ENCODE measurements at places on chromosomes 12 and 14.

GRCh38 chr12:77813558-77813957, 17.1 kb upstream of the NAV3 start:
- DNase-seq = no peak

GRCh38 chr14:92528486-92529100, 15.0 kb downstream of the RIN3 start:
- no peak for DNase-seq

- no peak for DNase-seq
Measured at GRCh38 chr12:34396861-34397590, 374.7 kb downstream of the ALG10 start.

DNA sequence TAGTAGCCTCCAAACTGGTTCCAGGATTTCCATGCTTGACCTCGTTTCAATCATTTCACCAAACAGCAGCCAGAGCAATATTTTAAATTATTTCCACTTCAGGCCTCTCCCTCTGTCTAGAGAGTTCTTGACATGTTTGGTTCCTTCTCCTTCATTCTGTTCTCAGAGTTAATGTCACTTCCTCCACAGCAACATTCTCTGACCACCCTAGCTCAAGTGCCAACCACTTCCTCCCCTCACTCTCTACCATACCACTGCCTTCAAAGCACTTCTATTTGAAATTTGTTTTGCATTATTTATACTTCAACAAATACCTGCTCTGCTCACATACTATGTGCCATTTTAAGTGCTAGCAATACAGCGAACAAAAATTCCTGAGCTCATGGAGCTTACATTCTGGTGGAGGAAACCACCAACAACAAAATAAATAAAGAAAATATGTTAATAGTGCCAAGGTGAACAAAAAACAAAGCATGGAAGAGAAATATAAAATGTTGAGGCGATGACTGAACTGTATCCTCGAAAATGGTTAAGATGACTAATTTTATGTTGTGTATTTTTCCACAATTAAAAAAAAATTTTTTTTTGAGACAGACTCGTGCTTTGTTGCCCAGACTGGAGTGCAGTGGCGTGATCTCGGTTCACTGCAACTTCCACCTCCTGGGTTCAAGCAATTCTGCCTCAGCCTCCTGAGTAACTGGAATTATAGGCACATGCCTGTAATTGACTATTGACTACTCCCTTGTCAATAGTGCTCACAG, 17.3 kb downstream of the BAZ1A start:
- no peak for DNase-seq

DNA sequence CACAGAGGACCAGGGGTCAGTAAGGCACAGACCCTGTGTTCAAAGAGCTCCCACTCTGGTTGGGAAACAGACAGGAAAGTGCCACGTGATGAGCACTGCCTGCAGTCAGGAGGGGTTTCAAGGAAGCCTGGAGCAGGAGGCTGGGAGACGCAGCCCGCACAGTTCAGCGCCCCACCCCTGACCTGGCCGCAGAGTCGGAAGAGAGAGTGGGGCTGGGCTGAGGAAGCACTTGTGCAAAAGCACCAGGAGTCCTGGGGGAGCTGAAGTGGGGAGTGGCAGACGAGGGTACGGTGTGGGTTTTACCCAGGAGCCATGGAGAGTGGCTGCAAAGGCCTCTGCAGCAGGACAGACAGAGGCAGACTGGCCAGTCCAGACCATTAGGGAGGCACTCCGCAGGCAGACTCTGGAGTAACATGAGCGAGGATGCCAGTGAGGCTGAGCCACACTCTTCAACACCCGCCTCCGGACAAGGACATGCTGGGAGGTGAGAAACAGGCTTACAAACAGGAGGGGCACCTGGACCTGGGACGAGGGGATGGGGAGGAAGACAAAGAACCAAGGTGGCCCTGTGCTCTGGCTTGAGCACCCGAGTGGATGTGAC, 85.7 kb upstream of the GPR68 start:
- DNase-seq = no peak

- DNase-seq = no peak
Measured at GRCh38 chr14:27049701-27050100, 451.9 kb upstream of the NOVA1 start.

GRCh38 chr12:97109441-97109840, 202.4 kb downstream of the NEDD1 start:
- DNase-seq = no peak

Data from fibroblast of mammary gland (primary cell).